ENCODE measurements at places on chromosomes 3 and 15.

DNA sequence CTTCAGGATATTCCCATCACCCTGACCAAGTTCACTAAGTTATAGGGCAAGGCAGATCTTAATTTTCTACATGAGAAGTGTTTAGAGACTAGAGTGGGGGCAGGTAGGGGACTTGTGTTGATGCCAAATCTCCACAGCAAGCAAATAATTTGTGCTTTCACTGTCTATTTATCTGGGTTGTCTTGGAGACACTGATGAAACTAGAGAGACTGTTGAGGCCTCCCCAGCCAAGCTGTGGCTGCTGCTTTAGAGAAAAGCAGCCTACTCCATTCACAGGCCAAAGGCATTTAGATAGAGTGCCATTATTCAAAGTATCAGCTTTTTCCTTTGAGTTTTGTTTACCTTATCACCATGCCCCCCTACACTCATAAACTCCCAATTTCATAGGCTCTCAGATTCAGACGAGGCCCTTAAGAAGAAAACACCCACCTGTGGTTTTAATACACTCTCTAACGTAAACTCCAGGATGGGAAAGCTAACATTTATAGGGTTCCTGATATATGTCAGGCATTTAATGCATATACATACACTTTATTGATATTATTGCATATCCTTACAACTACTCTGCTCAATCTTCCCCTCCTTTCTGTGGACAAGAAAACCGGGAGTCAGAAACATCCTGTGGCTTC is 130.4 kb upstream of the FOXB1 start:
- DNase-seq = no peak
- H3K27me3 ChIP-seq = no peaks in the 10 kb centered on the region
- no peak overlapping the region for H3K4me3 ChIP-seq

- no peak overlapping the region for H3K4me3 ChIP-seq
- no peaks in the 10 kb centered on the region for H3K36me3 ChIP-seq
- no peak for DNase-seq
- H3K27me3 ChIP-seq = no peaks in the 10 kb centered on the region
- H3K4me1 ChIP-seq = no peaks in the 10 kb centered on the region
- no peak overlapping the region for H3K27ac ChIP-seq
These were observed 900.1 kb downstream of the ROBO1 start for GRCh38 chr3:78867409-78868372.

DNA sequence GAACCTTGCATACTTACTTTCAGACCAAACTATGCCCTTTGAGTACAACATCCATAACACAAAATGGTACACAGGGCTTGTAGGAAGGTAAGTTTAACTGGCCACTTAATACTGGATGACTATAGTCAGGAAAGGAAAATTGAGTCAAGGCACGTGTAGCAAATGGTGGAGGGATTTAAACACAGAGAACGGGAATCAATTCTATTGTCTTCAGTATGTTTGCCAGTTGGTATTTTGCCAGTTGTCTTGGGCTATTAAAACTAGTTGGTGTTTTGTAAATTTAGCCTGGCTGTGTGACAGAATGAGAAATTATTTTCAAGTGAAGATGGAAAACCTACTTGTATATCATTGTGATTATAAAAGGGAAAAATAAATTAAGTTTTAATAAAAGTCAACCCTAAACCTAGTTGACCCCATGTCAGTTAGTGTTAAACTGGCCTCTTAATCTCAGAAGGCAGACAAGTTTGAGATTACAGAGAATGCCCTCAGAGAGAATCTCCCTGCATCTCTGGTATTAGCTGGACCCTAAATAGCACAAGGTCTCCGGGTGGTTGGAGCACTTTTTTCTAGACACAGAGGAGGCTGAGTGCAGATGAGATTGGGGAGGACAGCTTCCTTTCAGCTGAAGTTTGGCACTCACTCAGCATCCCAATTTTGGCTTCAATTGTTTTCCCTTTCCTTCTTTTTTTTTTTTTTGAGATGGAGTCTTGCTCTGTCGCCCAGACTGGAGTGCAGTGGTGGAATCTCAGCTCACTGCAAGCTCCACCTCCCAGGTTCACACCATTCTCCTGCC is 91.2 kb downstream of the MB21D2 start:
- peaks cover 4% of the 10 kb centered on the region for H3K4me1 ChIP-seq
- no peak overlapping the region for H3K4me3 ChIP-seq
- H3K27ac ChIP-seq = no peak overlapping the region
- DNase-seq = no peak
- H3K36me3 ChIP-seq = no peaks in the 10 kb centered on the region

DNA sequence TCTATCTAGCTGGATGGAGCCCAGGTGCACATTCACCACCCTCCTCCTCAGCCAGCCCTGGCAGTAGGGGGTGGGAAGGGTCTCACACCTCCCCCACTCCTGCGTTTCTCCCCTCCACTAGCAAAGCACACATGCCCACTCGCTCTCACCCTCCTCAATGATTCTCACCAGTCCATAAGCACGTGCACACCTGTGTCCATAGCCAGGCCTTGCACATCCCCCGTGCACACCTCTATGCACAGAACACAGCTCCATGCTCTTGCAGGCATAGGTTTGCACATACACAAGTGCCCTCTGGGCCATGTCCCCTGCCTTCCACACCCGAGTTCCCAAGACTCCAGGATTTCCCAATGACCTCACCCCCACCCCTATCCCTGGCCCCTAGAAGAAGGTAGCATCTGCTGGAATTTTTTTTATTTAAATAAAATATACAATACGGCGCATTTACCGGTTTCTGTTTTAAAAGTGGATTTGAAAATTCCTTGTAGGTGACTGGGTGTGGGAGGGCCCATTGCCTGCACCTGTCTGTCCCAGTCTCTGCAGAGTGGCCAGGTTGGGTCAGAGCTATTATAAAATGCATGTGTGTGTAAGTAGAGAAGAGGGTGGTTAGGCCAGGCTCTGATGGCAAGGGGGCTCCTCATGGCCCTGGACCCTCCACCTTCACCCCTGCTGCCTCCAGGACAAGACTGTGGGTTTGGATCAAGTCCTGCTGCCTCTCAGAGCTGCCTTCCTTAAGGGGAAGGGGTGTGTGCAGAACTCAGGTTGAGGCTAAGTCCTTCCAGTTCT is 49.1 kb downstream of the HCN4 start:
- no peak overlapping the region for H3K4me3 ChIP-seq
- H3K27ac ChIP-seq = no peak overlapping the region
- DNase-seq = no peak
- H3K27me3 ChIP-seq = peaks cover 6% of the 10 kb centered on the region
- H3K36me3 ChIP-seq = no peaks in the 10 kb centered on the region

GRCh38 chr15:101617390-101617965 is 34.7 kb downstream of the TM2D3 start:
- peaks cover 11% of the 10 kb centered on the region for H3K4me1 ChIP-seq
- no peaks in the 10 kb centered on the region for H3K36me3 ChIP-seq
- H3K4me3 ChIP-seq = no peak overlapping the region
- no peak overlapping the region for H3K27ac ChIP-seq

GRCh38 chr3:101725890-101726275 is 1.5 kb downstream of the CEP97 start:
- no peaks in the 10 kb centered on the region for H3K27me3 ChIP-seq
- H3K27ac ChIP-seq = no peak overlapping the region
- H3K4me1 ChIP-seq = peaks cover 2% of the 10 kb centered on the region
- no peak overlapping the region for H3K4me3 ChIP-seq

DNA sequence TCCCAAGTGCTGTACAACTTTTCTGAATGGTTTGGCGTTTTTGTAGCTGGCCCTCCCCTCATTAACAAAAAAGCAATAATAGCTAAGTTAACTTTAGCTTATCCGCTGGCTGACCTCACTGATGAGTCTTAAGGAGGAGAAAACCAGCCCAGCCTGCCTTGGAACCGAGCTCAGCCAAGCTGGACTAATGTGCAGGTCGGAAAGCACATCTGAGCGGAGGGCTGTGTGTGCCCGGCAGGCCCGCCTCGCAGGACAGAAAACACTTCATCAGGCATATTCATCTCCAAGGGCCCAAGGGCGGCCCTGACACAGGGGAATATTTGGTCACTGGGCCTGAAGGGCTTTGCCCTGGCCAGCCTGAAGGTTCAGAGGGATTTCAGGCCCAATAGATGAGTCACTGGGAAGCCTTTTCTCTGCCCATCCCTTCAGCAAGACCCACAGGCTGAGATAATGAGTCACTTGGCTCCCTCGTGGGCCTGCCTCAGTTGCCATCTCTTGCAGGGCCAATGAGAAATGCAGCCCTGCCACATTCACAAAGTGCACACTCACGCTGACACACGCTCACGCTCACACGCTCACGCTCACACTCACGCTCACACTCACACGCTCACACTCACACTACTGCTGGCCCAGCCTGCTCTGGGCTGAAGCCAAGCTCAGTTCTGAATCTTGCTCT is 75.1 kb downstream of the SLC12A8 start:
- H3K4me3 ChIP-seq = no peak overlapping the region
- no peaks in the 10 kb centered on the region for H3K36me3 ChIP-seq
- H3K27me3 ChIP-seq = no peaks in the 10 kb centered on the region
- H3K4me1 ChIP-seq = no peaks in the 10 kb centered on the region
- H3K27ac ChIP-seq = no peak overlapping the region

- H3K27ac ChIP-seq = no peak overlapping the region
- peaks cover 8% of the 10 kb centered on the region for H3K4me1 ChIP-seq
- DNase-seq = no peak
- H3K36me3 ChIP-seq = no peaks in the 10 kb centered on the region
- H3K27me3 ChIP-seq = no peaks in the 10 kb centered on the region
These were observed 43.4 kb downstream of the HLTF start for GRCh38 chr3:149042789-149043386.

GRCh38 chr3:110544730-110545129 is 526.9 kb upstream of the NECTIN3 start:
- no peaks in the 10 kb centered on the region for H3K4me1 ChIP-seq
- no peak overlapping the region for H3K27ac ChIP-seq
- no peaks in the 10 kb centered on the region for H3K27me3 ChIP-seq
- DNase-seq = no peak
- no peak overlapping the region for H3K4me3 ChIP-seq

- H3K4me3 ChIP-seq = peak overlapping the region; percentile 18
- peak overlapping the region; percentile 67 for H3K27ac ChIP-seq
- H3K4me1 ChIP-seq = peaks cover 32% of the 10 kb centered on the region
These were observed 483 bp downstream of the MEX3B start for GRCh38 chr15:82045179-82045891.

DNA sequence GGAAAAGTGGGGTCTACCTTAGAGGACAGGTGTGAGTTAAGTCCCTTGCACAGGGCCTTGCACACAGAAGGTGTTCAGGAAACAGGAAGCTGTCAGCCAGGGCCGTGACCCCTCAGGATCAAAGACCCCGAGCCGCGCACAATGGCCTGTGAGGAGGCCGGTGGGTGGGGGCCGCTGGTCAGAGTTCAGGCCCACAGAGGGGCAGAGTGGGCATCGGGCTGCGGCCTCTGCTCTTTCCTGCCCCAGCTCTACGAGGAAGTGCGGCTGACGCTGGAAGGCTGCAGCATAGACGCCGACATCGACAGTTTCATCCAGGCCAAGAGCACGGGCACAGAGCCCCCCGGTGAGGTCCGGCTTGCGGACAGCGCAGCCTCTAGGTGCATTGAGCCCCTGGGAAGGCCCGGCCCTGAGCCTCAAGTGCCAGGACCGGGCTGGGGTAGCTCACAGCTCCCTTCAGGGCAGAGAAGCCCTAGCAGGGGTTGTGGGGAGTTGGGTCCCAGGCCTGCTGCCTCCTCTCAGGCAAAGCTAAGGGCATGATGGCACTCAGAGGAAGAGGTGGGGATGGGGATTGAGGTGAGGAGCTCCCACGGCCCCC is 37.2 kb downstream of the PSTPIP1 start:
- no peaks in the 10 kb centered on the region for H3K36me3 ChIP-seq
- no peaks in the 10 kb centered on the region for H3K27me3 ChIP-seq
- no peaks in the 10 kb centered on the region for H3K4me1 ChIP-seq
- no peak for DNase-seq

DNA sequence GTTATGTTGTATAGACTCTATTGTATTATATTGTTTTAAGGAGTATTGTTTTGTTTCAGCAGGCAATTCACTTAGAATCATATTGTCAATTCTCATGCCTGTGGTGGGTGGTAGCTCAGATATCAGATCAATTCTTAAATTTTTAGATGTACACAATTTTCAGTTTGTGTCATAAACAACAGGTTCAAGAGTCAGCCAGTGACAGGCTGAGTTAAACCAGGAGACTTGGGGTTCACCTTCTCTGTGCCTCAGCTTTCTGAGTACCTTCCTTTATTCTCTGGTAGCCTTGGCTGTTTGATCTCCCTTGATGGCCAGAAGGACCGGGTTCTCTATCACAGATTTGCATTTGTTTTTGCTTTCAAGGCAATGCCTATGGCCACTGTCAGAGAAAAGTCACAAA is 199.9 kb upstream of the KCNMB2 start:
- DNase-seq = no peak
- H3K27me3 ChIP-seq = no peaks in the 10 kb centered on the region
- H3K4me1 ChIP-seq = no peaks in the 10 kb centered on the region

DNA sequence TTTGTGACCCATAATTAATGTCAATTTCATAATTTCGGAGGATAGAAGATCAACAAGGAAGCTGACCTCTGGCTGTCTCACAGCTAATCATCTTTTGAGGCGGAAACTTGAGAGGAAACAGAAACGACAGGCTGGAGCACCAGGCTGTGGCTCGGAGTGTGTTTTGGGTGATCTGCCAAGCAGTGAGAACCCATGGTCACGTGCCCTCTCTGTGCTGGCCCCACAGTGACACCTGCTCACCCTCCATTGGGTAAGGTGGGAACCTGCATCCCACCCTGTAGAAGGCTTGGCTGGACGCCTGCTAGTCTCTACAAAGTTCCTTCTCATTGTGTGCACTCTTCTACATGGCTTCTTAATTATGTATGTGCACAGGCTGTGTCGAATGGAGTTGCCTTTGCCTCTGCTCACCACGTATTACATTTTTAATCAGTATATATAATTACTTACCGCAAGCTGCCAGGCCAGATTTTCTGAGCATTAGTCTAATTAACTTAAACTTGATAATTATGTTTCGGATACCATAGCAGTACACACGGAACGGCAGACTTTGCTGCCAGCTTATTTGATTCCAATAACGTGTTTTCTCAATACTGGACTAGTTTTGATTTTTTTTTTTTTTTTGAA is 719.4 kb upstream of the CFAP20DC start:
- no peak overlapping the region for H3K4me3 ChIP-seq
- H3K27ac ChIP-seq = no peak overlapping the region
- H3K27me3 ChIP-seq = no peaks in the 10 kb centered on the region

- no peaks in the 10 kb centered on the region for H3K27me3 ChIP-seq
- no peak overlapping the region for H3K27ac ChIP-seq
- H3K36me3 ChIP-seq = no peaks in the 10 kb centered on the region
- DNase-seq = no peak
- H3K4me1 ChIP-seq = no peaks in the 10 kb centered on the region
- H3K4me3 ChIP-seq = no peak overlapping the region
These were observed 24.9 kb downstream of the GRK7 start for GRCh38 chr3:141788149-141788548.

DNA sequence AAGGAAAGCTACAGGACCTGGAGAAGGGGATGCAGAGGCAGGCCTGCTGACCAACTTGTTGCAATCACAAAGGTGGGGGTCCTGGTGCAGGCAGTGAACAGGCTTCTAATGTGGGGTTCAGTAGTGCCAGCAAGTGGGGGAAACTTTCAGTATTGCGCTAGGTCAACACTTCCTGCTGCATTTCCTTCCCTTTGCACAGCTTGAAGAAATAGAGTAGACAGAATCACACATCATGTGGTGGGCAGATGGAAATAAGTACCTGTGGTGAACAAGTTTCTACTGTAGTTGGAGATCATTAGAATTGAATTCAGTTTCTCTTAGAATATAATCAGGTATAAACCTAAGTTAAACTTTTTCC is 63.4 kb downstream of the RGMA start:
- peaks cover 48% of the 10 kb centered on the region for H3K36me3 ChIP-seq
- H3K4me1 ChIP-seq = peaks cover 43% of the 10 kb centered on the region
- H3K4me3 ChIP-seq = no peak overlapping the region
- no peak for DNase-seq
- H3K27ac ChIP-seq = no peak overlapping the region
